ENCODE measurements at places on chromosomes 3 and 15.

- no peak for DNase-seq
These were observed 82.1 kb downstream of the EEFSEC start for GRCh38 chr3:128235207-128235926.

- no peak for DNase-seq
These were observed 38.0 kb upstream of the VILL start for GRCh38 chr3:37952564-37952963.

DNA sequence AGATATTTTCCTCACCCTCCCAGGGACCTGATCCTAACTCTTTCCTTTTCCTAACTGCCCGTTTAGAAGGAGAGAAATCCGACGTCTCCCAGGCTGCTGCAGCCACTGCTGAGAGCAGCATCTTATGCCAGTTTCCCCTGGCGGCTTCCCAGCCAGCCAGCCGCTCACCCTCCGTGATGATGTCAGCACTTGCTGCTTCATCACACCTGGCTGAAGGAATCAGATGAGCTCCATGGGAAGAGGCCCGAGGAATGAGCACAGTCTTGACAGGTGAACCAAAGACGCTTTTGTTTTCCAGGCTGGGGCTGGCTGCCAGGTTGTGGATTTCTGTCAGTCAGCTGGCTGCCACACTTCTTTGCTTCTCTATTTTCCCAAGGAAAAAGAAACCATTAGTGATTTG lies 445.1 kb upstream of the RBMS3 start:
- DNase-seq: no peak

- no peak for DNase-seq
These were observed 396.6 kb downstream of the NAALADL2 start for GRCh38 chr3:175255698-175256097.

- DNase-seq: no peak
These were observed 162.5 kb downstream of the TPRG1 start for GRCh38 chr3:189334064-189334920.

GRCh38 chr3:52202384-52203077 lies 4.6 kb downstream of the ALAS1 start:
- DNase-seq: no peak

- peak; percentile 19 for DNase-seq
These were observed 581 bp downstream of the SH3BP5 start for GRCh38 chr3:15331606-15332404.

DNA sequence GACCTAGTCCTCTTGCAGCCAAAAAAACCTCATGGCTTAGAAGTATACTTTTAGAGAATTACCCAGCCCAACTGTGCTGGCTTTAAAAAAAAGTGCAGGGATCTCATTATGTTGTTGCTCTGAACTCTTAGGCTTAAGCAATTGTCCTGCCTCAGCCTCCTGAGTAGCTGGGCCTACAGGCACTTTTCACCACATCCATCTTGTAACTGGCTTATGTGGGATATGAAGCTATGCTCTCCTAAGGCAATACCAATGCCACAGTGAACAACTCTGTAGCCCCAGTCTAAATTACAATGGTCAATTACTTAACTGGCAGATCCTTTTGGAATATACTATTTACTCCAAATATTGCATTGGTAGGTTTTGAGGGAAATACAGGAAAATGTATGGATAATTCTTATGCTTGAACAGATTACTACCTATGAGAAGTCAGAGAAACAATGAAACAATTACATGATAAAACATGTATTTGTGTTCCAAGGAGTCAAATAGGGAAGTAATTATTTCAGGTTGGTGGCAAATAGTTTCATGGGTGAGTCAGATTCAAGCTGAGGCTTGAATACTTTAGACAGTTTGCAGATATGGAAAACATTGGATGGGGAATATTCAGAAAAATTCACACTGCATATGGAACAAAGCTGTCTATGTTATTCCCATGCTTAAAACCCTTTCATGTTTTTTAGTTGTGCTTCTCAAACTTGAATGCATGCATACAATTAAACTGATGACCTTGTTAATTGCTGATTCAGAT lies 34.6 kb upstream of the GPR149 start:
- no peak for DNase-seq

GRCh38 chr15:37823601-37824275 lies 110.7 kb upstream of the TMCO5A start:
- DNase-seq: no peak

- no peak for DNase-seq
These were observed 343.4 kb downstream of the TBC1D5 start for GRCh38 chr3:17398959-17399551.

DNA sequence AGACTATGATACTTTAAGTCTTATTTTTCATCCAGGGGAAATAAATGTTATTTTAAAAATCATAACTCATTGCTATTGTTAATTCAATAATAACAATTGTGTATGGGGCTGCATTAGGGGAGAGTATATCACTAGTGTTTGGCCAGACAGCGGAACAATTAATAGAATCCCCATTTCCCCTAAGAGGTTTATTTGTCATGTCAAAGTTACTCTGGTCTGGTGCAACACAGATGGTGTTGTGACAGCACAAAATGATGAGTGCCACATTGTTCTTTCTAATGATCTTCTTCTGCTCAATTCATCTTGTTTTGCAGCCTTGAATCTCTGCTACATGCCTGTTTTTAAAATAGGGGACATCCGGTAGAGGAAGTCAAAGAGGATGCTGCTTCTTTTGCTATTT lies 351.6 kb downstream of the NSUN3 start:
- DNase-seq: no peak

GRCh38 chr3:99875581-99875928 lies 57.9 kb downstream of the CMSS1 start:
- no peak for DNase-seq

DNA sequence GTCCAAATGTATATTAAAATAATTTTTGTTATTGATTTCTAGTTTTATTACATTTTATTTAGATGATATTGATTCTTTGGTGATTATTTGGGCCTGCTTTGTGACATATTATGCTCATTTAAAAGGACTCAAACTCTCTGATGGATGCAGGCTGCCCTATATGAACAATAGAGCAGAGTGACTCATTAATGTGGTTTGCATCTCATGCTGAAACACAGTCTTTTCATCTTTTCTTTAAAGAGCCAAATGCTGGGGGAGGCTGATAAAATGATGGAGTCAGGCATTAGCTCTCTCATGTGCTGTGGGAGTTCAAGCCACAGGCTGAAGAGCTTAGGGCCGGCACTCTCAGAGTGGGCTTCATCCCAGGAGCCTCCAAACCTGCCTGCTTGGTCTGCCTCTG lies 7.2 kb downstream of the PLA1A start:
- no peak for DNase-seq

GRCh38 chr15:92165001-92165346 lies 228.7 kb upstream of the ST8SIA2 start:
- no peak for DNase-seq

- DNase-seq: no peak
These were observed 216.3 kb downstream of the RPLP1 start for GRCh38 chr15:69668963-69669362.

- DNase-seq: no peak
These were observed 8.9 kb downstream of the NSUN3 start for GRCh38 chr3:94071713-94072284.

- no peak for DNase-seq
These were observed 31.0 kb upstream of the PTPRG start for GRCh38 chr3:61530355-61530754.

GRCh38 chr3:170703121-170703588 lies 117.3 kb upstream of the SLC7A14 start:
- no peak for DNase-seq

GRCh38 chr15:61036136-61036535 lies 193.0 kb downstream of the RORA start:
- DNase-seq: no peak

GRCh38 chr3:8210882-8211341 lies 290.7 kb upstream of the LMCD1 start:
- no peak for DNase-seq

DNA sequence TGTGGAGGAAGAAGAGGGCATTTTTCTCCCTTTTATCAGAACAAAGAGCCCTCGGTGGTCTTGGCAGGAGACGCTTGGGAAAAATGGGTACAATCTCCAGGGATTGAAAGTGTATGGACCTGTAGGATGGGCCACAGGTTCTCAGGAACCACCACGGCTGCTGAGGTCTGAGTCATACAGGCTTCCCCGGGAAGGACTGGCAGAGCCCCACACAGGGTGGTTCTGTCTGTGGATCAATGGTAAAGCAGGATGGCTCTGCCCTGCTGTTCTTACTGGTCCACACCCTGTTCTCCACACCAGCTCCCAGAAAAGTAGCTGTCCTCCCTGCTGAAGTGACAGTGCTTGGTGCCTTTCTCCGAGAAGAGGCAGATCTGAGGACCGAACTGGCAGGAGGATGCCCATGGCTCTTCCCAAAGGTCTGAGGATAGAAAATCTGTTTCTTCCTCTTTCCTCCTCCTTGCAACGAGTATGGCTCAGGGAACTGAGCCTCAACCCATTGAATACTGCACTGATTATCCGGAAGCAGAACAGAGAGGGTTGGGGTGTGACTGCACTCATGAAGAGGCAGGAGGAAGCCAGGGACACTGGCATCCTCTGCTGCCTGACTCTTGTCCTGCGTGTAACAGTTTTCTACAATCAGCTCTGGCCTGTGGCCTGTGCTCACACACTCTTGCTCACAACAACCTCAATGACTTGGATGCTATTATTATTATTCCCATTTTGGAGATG lies 39.0 kb downstream of the KIF9 start:
- no peak for DNase-seq

DNA sequence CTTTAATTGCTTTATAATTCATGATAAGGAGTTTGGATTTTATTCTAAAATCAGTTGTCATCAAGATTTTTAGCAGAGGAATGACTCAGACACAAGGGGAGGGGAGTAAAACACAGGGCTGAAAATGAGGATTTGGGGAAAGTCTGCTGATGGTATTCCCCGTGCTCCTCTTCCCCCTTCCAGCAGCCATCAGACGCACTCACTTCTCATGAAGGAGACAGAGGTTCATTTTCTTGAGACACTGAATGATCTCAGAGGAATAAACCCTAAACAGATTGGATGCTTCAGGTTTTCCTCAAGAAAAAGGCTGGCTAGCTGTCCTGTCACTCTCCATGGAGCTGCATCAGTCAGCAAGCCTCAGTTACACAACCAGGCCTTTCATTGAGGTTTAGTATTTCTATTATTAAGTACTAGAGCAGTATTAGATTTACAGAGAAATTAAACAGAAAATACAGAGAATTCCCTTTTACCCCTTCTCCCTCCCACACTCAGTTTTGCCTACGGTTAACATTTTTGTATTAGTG lies 166.4 kb downstream of the C3orf70 start:
- no peak for DNase-seq

GRCh38 chr3:29466442-29466841 lies 185.6 kb downstream of the RBMS3 start:
- DNase-seq: no peak

DNA sequence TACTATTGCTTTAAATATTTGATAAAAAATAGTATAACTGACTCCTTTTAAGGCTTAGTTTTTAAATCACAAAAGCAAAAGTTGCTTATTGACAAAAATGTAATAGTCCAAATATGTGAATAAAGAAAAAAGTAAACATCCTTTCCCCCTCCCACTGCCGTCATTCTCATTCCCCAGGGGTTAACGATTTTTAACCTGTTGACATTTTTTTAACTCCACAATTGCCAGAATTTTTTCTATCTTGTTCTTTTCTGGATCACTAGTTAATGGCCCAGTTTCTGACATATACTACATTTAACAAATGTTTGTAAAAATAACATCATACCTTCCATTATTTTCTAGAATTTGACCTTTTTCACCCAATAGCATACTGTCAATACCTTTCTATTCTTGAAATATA lies 60.6 kb upstream of the TCF12 start:
- DNase-seq: no peak

DNA sequence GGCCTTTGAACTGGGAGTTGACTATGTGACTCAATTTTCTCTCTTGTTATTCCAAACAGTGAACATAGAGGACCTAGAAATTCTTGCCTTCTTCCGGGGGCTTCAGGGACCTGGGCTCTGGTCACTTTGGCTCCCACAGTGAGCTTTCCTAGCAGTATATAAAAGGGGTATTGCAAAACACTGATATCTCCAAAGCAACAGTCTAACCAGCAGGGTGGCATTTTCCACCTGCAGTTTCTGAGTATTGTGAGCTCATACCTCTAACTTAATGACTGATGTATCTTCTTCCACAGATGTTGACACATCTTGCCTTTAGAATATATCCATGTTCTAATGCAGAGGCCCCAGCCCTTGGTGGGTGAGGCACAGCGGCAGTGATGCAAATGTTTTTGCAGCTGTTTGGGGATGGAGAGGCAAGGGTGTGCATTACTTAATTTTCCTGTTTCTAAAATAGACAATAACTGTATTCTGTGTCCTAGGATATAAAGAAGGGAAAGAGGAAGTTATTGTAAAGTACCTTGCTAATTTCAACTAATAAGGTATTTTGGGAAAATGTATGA lies 45.7 kb upstream of the ADGRG7 start:
- no peak for DNase-seq

DNA sequence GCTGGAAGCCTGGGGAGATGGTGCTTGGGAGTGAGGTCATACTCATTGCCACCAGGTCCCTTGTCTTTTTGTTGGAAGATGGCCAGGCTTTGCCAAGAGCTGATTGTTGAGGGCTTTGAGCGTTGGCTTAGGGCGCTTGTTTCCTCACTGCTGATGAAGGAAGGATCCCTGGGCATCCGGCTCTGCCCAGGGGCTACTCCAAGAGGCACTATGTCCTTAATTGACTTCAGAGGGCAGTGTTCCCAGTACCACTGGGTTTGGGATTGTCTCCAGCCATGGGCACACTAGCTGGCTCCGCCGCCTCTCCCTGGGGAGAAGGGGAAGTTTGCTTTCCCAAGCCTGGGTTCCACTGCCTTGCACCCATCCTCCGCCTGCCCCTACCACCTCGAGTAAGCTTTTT lies 57.2 kb upstream of the RGMA start:
- no peak for DNase-seq

DNA sequence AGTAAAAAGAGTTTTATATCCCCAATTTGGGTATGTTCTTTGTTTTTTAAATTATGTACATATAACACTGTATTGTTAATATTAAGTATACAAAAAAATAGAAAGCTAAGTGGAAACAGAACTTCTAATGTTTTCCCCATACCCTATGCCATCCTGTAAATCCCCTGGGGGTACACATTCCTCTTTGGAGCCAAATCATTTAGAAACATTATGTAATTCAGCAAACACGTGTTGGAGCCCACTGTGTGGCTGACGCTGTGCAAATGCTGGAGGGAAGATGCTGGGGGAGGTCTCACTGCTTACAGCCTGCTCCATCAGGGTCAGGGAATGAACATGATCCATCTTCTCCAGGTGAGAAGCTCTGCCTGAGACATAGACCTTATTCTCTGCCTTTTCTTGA lies 52.8 kb downstream of the CRTC3 start:
- DNase-seq: no peak

- DNase-seq: no peak
These were observed 33.4 kb downstream of the TMEM41A start for GRCh38 chr3:185465471-185465870.

GRCh38 chr3:16011376-16011775 lies 163.1 kb upstream of the GALNT15 start:
- no peak for DNase-seq

GRCh38 chr15:68749793-68750192 lies 70.9 kb downstream of the ANP32A start:
- DNase-seq: no peak

GRCh38 chr15:77568973-77569728 lies 63.6 kb downstream of the LINGO1 start:
- no peak for DNase-seq

- no peak for DNase-seq
These were observed 29.3 kb downstream of the MTMR10 start for GRCh38 chr15:30962079-30962478.

Measured in stimulated activated CD4-positive, alpha-beta T cell treated with anti-CD3 and anti-CD28 coated beads, Interleukin-1b, Interleukin-23, amount 100 ng/mL, for 48 hours (primary cell).